Stimulated activated CD4-positive, alpha-beta T cell treated with anti-CD3 and anti-CD28 coated beads, Interleukin-4, amount 100 ng/mL, for 4 hours (primary cell): ENCODE measurements at places on chromosomes 16 and 17.

- DNase-seq, result no peak
These were observed 80.6 kb upstream of the CCL2 start for GRCh38 chr17:34174496-34174895.

- no peak for DNase-seq
These were observed 96.3 kb downstream of the TMEM114 start for GRCh38 chr16:8493972-8494371.

GRCh38 chr16:68387301-68387700 lies 61.0 kb downstream of the SMPD3 start:
- no peak for DNase-seq

GRCh38 chr17:68054296-68054900 lies 18.9 kb downstream of the KPNA2 start:
- DNase-seq, result no peak

DNA sequence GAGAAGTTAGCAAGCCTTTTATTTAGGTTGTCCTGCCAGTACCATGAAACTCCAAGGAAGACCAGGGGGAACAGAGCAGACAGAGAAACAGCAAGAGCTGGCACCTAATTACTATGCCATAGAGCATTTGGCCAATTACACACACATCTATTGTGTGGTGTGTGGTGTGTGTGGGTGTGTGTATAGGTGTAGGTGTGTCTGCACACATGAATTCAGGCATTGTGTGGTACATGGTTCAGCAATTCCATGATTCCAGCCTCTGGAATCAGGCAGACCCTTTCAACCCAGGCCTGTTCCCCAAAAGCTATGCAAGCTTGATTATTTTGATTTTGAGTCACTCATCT lies 25.7 kb downstream of the IQCK start:
- no peak for DNase-seq

DNA sequence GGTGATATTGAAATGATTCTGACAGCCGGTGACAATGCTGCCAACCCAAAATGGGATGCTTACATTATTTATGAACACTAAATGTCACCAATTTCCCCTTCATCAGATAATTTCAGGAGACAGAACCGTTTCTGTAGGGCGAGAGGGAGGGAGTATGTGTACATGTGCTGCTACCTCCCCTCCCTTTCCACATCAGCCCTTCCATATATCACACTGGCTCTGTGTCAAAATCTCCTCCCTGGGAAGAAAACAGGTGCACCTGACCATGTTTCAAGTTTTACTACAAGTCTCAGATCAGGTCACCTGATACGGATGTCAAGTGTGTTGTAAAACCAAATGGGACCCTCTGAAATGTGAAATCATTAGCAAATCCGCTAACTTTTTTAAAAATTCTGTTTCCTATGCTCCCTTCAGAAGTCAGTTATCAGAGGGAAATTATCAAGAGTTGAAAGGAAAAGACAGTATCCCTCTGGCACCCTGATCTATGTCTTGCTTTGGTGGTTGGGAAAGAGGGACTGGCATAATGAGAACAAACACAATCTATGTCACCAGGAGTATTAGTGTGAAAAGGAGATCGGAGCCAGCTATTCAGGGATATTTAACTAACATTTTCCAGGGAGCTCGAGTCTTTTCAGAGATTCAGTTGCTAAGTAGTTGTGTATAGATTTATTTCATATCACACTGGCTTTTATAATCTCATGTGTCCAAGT lies 1002.3 kb upstream of the CDH8 start:
- no peak for DNase-seq

DNA sequence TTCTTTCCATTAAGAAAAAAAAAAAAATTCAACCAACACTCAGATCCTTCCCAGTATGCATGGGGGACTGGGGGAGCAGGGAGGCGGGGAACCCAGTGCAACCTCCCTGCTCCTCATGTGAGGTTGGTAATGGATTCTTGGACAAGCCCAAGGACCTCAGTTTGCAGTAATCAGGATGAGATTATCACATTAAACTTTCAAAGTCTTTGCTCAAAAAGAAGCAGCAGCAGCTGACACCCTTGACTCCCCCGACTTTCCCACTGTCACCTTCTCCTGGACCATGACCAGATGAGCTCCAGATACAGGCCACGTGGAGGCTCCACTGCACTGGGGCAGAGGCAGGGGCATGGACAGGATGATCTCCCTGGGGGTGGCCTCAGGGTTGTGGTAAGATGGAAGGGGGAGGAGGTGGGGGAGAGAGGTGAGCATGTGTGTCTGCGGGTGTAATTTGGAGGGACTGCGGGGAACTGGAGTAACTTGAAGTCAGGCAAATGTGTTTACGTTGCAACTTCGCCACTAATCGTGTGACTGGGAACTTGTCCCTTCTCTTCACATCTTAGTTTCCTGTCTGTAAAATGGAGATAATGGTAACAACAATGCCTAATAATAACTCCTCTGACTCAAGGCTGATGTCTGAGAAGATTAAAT lies 19.8 kb downstream of the ZNF385C start:
- DNase-seq, result no peak

DNA sequence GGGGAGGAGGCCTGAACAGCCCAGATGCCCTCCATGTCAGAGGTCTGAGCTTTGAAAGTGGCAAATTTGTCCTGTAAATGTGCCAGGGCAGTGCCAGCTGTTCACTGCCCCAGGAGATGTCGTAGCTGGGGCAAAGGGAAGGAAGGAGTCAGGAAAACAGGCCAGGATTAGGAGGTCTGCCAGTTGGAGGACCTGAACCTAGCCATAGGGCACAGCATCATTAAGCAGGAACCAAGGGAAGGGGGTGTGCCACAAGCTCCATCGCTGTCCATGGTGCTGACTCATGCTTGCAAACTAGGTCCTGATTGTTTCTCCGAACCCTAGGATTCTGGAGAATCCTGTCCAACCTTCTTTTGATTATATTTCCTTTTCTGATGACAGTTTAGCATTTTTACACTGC lies 124.2 kb downstream of the TMEM132E start:
- DNase-seq, result no peak

GRCh38 chr16:11688520-11688886 lies 20.2 kb downstream of the SNN start:
- no peak for DNase-seq

GRCh38 chr17:7083592-7083991 lies 3.5 kb upstream of the CLEC10A start:
- no peak for DNase-seq

- no peak for DNase-seq
These were observed 163.3 kb downstream of the HS3ST4 start for GRCh38 chr16:25855063-25855462.

DNA sequence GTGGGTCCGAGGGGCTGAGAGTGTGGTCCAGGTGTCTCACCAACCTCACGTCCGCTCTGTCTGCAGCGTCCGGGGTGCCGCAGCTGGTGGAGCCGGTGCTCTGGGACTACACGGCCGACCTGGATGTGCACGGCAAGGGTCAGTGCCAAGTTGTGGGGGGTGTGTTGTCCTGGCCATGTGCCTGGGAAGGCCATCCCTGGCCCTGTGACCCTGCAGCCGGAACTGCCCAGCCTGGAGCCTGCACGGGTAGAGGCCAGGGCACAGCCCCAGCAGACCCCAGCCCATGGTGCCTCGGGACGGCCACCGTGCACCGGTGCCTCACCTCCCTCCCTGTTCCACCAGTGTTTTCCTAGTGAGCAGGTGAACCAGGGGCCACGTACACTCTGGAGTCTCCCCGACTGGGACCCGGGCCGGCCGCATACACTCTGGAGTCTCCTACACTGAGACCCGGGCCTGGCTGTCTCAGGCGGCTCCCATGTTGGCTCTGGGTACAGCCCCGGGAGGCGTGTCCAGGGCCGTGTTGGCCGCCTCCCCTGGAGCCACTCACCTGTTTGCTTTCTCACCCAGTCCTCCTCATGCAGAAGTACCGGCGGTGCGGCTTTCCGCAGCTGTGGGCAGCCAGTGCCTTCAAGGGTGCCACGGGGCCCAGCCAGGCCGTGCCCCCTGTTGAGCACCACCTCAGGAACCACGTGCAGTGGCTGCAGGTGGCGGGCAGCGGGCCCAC lies 13.8 kb downstream of the CYBC1 start:
- no peak for DNase-seq

DNA sequence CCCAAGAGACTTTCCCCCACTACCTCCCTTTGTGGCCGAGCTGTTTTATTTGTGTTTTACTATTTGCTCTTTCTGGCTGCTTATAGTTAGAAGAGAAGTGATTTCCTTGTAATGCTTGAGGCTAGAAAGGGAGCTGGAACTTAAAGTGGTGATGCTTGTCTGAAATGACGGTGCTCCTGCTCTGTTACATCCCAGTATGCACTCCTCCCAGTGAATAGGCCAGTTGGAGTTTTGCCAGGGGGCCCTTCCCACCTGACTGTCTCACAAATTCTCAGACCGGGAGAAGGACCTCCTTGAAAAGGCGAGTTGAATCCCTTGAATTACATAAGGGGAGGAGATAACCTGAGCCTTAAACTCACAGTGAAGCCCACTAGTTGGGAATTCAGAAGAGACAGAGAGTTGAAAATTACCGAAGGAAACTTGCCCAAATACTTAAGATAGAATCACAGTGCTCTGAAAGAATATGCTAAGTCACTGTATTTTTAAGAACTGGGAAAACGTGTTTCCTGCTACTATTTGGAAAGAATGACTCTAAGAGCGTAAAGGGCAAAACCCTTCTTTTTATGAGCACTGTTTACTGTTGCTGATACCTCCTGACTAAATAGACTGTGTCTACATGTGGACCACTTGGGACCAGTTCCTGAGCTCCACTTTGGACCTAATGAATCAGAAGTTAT lies 84.7 kb upstream of the CLEC3A start:
- DNase-seq, result no peak
